Cortex of kidney (tissue), 1 donor: ENCODE measurements at places on chromosomes 4 and X.

GRCh38 chr4:6245246-6246169 is 24.1 kb upstream of the WFS1 start:
- no peak for DNase-seq

DNA sequence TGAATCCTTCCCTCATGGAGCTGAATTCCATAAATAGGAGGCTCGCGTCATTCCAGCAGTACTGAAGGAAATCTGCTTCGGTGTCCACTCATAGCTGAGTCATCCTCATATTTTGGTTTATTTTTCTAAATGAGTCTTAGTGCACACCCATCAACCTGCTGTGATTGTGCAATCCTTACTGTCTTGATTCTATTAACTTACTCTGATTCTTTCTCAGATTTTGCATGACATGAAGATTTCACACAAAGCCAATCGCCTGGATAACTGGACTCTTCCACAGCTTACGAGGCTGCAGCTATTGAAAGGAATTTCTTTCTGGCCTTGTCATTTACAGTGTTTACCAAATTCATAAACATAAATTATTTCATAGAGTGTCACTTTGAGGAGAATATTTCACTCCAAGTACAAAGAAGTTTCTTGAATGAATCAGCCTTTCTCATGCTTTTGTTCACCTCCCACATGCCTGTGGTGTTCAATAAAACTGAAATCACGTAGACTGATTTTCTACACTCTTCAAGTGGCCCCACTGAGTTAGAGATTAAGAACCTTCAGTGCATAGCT is 207.6 kb upstream of the SLITRK2 start:
- DNase-seq: no peak

DNA sequence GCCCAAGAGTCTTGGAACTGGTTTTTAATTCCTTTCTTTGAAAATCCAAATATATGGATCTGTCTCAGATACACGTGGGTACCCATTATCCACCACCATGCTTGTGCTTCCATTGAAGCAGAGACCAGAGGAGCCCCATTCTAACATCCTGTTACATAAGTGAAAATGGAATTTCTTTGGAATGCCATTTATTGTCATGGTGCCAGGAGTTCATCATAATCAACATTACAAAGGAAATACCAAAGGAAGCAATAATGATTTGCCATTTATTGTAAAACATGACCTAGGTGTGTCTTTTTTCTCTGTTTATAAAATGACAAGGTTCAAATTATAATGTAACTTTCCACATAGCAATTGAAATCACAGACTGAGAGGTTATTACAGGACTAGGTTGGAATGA is 61.7 kb downstream of the PALLD start:
- DNase-seq: no peak

DNA sequence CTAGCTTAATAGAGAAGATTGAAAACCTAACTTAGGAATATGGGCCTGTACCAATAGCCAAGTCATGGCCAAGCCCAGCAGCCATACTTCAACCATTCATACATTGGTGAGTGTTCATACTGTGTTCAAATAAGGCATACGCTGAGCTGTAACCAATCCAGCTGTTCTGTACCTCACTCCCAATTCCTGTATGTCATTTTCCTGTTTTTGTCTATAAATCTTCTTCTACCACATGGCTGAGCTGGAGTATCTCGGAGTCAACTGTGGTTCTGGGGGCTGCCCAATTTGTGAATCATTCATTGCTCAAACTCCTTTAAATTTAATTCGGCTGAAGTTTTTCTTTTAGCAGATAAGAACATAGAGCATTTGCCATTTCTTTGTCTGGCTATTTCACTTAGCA is 195.3 kb upstream of the ANKRD50 start:
- DNase-seq: no peak

- DNase-seq: no peak
Observed at GRCh38 chr4:87532109-87532508, 2.9 kb upstream of the SPARCL1 start.

- no peak for DNase-seq
Observed at GRCh38 chr4:22897520-22898108, 204.9 kb downstream of the GBA3 start.

GRCh38 chr4:78683352-78683751 is 92.8 kb upstream of the BMP2K start:
- DNase-seq: no peak

GRCh38 chr4:139665690-139666529 is at the start of gene MGST2:
MGST2 (plus strand) TSS chr4:139665819; CDS start chr4:139666020, 201 bp downstream.
- no peak for DNase-seq

GRCh38 chrX:16137416-16138107 is 14.2 kb downstream of the GRPR start:
- DNase-seq: no peak

DNA sequence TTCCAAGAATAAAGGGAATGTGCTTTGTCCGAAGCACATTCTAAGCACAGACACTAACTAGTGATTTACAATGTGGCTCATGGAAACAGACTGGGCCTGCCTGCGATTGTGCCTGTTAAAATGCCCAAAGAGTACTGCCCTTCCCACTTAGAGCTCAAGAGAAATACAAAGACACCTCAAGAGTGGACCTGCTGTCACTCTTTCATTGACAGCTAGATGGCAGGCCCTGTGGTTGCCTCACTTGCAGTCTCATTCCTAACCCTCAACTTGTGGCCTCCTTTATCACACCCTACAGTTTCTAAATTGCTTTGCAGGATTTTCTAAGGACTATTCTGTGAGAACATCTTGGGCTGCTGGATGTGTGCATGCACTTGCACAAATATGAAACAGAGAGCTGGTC is 331.0 kb upstream of the EMCN start:
- DNase-seq: no peak

GRCh38 chrX:44731160-44731559 is 112.7 kb upstream of the DUSP21 start:
- no peak for DNase-seq

GRCh38 chr4:25552580-25553271 is 102.9 kb upstream of the SLC34A2 start:
- DNase-seq: no peak

- DNase-seq: no peak
Observed at GRCh38 chr4:86117705-86118302, 242.0 kb downstream of the MAPK10 start.

- no peak for DNase-seq
Observed at GRCh38 chr4:81881855-81882621, 410.3 kb upstream of the RASGEF1B start.

- no peak for DNase-seq
Observed at GRCh38 chr4:67037504-67038227, 507.6 kb downstream of the CENPC start.

GRCh38 chr4:138646383-138646782 is 369.2 kb upstream of the NOCT start:
- DNase-seq: no peak

DNA sequence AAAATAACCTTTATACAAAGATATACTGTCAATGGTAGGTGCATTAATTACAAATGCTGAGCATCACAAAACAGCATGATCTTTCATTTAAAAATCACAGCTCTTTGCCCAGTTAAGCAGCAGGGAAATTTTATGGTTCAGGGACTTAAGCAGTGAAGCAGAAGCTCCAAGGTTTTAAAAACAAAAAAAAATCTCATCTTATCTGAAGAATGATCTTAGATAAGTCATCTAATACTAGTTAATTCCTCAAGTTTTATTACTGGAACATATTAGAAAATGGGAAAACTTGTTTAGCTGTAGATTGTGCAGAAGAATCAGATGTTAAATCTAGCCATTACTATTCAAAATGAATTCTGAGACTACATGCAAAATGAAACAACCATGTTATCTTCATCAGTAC is 289.9 kb downstream of the GASK1B start:
- DNase-seq: no peak

- DNase-seq: no peak
Observed at GRCh38 chr4:16125571-16126445, 42.0 kb upstream of the PROM1 start.

DNA sequence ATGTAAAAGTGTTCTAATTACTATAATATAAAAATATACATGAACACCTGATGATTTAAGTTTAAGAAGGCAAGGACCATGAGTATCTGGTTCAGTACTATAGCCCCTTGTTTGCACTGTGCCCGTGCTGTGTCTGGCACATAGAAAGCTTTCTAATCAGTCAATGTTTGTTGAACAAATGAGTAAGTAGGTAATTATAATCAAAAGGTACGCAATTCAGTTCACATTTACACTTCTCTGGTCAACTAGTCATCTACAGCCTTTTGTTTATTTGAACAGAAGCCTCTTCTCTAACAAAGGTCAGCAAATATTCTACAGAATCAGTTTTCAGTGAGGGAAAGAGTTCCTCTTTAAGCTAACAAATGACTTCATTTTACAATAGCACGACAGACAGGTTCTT is 523.3 kb downstream of the SMARCA1 start:
- DNase-seq: no peak

DNA sequence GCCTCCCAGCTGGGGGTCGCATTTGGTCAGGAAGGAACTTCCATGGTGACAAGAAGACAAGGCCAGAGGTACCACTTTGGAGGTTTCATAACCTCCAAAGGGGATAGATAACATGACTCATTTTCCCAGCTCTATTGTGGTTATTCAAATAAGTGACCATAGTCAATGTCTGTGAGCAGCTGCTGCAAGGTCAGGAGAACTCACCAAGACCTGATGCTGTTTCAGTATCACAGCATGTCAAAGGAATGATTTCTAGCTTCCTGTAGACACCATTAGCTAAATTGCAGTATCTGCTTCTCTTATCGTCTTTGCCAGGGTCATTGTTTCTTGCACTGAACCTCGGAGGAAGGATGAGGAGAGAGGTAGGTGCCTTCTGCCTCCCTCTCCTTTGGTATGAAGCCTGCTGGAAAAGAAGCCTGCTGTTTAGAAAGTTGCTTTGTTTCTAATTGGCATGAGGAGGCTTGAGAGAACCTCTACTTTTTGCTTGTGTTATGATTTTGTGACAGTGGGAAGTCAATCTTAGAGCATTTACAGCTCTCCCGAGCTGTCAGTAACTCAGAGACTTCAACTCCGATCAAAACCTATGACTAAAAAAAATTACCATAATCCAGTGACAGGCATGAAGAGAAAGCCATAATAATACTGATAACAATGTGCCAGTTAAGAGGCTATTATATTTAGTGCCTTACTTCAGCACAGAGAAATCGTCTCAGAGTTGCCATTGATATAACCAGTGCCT is 38.0 kb upstream of the GATB start:
- no peak for DNase-seq

GRCh38 chrX:136259543-136259942 is 8.3 kb upstream of the MAP7D3 start:
- DNase-seq: no peak

DNA sequence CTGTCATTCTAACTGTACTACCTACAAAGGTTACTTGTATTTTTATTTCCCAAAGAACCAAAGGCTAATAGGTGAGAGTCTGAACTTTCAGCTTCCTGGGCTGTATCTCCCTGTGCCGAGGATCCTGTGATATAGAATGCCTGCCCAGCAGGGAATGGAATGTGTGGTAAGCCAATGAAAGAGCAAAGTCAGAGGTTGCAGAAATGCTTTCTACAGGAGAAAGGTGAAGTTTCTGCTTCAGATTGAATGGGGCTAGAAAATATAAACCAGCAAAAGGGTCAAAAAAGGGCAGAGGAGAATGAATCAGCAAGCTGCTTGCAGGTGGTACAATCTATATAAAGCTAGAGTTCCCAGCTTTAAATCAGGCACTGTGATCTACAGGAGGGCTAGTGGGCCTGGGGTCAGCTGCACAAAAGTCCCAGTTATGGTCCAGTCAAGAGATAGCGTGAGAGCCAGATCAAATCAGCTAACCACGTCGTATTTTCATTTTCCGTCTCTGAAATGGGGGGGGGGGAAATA is 146.1 kb downstream of the DCTD start:
- no peak for DNase-seq

GRCh38 chr4:148810461-148810860 is 368.2 kb upstream of the NR3C2 start:
- no peak for DNase-seq

- no peak for DNase-seq
Observed at GRCh38 chrX:139909712-139910111, 23.1 kb downstream of the ATP11C start.

GRCh38 chr4:101708293-101709039 is 82.1 kb upstream of the BANK1 start:
- DNase-seq: no peak

GRCh38 chr4:172489861-172490260 is 676.7 kb downstream of the GALNTL6 start:
- DNase-seq: no peak

- DNase-seq: no peak
Observed at GRCh38 chr4:169628579-169628978, 8.2 kb downstream of the CLCN3 start.

DNA sequence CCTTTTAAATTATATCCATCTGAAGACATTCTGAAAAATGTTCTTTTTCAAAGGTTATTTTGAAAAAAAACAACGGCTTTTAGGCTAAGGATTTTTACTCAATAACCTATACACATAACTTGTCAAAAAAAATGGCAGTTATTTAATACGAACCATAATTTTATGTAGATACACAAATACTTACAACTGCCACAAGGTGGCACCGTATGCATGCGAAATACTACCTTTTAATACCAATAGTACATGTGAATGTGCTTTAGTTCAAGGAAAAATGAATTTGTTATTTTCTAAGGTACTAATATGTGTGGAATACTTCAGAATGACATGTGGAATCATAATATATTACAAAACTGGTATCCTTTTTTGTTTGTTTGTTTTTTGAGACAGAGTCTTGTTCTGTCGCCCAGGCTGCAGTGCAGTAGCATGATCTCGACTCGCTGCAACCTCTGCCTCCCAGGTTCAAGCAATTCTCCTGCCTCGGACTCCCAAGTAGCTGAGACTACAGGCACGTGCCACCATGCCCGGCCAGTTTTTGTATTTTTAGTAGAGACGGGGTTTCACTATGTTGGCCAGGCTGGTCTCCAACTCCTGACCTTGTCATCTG is 4.6 kb upstream of the MAD2L1 start:
- DNase-seq: no peak

DNA sequence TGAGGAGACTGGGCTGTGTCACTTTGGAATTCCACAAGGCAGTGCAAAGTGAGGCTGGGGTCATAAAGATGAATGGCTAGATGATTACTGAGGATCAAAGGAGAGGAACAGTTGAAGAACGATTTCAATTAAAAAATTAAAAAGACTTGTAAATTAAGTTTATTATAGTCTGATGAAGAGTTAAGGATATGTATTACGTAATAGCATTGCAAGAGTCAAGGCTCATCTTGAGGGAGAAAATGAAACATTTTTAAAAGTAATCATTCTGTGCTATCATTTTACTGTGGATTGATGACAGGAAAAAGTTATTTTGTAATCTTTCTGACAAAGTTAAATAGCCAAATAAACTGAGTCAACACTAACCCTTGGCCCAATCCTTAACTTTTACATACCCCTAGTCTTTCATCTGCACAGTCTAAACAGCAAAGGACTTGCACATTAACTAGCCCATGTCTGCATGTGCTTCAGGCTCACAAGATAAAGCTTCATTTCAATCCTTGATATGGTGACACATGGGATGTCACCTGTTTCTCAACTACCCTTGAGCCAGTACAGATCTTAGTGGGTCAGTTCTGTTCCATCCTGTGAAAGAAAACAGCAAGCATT is 465.5 kb upstream of the CTSO start:
- DNase-seq: no peak
